Myocyte (in vitro differentiated cells): ENCODE measurements at places on chromosomes 2 and 18. TPM values are rescaled to one million over a fixed set of nuclear protein-coding genes. Genes with fewer than 3 reads are reported as not detected.

GRCh38 chr18:48345596-48345995, 63.6 kb downstream of the ZBTB7C start:
- peak; percentile 26 for DNase-seq

ZBTB7C gene
- total RNA-seq, result 16.4 and 26.6 TPM in 2 replicates

DNA sequence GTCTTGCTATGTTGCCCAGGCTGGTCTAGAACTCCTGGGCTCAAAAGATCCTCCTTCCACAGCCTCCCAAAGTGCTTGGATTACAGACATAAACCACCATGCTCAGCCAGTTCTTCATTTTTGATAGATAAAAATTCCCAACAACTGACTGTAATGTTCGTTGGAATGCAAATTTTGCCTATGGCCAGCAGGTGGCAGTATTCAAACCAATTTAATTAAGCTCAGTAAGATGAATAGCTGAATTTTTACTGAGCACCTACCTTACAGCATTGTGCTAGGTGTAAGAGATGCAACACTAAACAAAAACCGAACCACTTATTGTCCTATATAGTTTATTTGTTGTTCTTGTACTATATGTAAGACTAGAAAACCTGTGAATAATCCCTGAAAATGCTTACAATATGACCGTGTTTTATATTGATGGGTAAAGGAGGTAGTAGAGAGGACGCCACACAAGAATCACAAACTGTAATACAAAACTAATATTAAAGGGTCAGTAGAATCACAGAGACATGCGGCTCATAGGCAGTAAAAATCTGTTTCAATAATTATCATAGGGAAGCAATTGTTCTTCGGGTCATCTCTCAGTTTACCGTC, 8.2 kb upstream of the TMEM182 start:
- peak; percentile 74 for DNase-seq

DNA sequence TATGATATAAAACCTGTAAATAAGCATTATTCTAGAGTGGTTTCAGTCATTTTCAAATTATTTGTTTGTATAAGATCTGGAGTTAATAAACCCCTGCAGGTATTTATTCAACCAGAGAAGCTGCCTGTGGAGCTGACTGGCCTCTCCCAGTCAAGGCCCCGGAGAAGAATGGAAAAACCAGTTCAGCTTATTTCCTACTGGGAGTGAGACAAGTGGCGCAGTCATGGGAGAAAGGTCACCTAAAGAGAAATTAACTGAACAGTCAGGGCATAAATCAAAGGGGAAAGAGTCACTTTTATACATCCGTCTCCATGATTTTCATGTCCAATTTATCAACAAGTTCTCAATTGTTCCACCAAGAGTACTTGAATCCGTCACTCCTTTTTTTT, 240.9 kb downstream of the RNF152 start:
- DNase-seq, result no peak

FBXO41 gene
- 2.6 and 7.3 TPM in 2 replicates for total RNA-seq

DNA sequence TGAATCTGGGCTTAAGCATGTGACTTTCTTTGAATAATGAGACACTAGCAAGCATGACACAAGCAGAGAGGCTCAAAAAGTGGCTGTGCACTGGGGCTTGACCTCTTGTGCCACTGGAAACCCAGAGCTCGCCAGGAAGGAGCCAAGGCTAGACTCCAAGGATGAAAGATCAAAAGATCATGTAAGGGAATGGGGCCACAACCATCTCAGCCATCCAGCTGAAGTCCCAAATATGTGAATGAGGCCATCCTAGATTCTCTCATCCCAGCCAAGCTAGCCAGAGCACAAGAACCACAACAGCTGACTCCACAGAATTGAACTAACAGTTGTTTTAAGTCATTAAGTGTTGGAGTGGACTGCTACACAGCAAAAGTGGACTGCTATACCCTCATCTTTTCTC, 288.1 kb downstream of the CCDC178 start:
- peak; percentile 84 for DNase-seq

DNA sequence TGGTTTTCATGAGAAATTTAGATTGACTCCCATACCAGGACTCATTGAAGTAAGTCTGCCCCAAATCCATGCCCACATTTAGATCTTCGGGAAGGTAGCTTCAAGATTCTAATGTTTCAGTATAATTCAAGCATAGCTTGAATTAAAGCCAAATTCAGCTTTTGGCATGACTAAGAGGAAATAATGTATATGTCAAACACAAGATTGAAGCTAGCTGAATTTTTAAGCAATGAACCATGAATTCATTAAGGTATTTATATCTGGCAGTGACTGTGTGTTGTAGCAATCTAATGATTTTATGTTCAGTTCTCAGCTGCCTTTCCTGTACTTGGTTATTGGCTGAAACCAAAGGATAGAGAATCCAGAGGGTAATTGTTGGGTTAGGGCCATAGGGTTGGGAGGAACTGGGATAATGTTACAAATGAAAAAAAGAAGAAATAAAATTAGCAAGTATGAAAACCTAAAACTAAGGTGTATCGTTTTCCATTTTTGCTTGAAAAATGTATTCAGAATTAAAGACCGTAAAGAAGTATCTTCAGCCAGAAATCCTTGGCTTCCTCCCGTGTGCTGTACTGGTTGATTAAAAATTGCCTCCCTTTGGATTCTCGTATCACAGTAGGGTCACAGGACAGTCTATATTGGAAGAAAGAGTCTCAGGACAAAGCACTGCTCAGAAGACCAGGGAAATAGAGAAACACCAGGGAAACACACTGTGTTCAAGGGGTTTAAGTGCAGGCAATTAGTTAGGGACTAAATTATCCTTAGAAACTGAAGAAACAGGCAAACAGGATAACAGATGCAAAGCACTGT, 119.0 kb upstream of the FN1 start:
- no peak for DNase-seq

DNA sequence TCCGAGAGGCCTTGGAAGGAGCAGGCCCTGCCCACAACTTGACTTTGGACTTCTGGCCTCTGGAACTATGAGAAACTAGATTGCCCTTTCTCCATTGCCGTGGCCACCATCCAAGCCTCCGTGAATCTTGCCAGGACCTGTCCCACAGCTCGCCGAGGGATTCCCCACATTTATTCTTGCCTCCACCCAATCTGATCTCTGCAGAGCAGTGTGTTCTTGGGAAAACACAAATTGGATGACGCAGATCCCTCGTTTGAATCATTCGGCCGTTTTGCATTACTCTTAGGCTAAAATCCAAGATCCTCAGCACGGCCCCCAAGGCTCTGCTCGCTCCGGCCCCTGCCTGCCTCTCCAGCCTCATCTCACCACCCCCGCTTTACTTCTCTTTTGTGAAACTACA, 364.2 kb downstream of the ZNF516 start:
- DNase-seq, result no peak

DNA sequence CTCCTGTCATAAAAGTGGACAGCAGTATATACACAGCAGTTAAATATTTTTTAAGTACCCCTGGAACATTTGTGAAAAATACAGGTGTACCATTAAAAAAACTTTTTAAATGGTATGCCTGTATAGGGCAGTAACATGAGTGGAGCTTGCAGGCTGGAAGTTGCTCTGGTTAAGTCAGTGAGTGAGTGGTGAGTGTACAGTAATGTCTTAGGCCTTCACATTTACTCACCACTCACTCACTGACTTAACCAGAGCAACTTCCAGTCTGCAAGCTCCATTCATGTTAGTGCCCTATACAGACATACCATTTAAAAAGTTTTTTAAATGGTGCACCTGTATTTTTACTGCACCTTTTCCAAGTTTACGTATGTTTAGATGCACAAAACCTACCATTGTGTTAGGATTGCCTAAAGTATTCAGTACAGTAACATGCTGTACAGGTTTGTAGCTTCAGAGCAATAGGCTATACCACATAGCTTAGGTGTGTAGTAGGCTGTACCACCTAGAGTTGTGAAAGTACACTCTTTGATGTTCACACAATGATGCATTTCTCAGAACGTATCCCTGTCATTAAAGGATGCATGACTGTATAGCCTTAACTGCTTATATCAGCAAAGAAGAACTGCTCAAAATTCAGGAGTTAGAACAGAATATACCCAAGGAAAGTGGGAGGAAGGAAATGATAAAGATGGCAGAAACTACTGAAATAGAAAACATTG, 112.6 kb downstream of the EHBP1 start:
- no peak for DNase-seq
